ENCODE measurements at places on chromosomes 6 and 20.

DNA sequence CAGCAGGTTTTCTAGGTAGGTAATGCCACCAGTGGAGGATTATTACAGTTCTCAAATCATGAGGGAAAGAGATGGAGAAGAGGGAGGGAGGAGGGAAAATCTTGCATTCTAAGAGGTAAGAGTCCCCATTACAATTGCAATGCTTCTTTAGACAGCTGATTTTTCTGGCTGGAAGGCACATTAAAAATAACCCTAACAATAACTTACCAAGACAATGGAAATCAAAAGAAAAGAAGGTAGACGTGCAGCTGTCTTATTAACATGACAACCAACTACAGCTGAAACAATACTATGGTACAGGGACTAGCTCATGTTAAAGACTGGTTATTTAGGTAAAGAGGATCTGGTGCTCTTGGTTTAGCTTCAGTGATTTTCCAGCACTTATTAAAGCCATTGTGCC, 24.6 kb downstream of the MCUR1 start:
- DNase-seq = no peak

DNA sequence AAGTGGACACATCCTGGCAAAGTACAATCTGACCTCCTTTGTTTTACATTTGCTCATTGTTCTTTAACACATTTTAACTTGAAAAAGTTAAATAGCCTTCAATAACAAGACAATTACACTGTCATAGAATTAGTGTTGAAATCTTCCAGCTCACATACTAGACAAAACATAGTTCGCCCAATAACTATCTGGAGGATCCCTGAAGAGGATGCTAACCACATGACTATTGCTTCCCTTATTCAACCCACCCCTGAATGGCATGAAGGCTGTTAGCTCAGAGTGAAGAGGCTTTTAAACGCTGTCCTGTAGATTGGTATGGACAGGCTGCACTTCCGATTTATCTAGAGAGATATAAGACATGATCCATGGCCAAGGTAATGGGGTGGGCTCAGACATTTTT, 15.0 kb upstream of the DSE start:
- DNase-seq = no peak

DNA sequence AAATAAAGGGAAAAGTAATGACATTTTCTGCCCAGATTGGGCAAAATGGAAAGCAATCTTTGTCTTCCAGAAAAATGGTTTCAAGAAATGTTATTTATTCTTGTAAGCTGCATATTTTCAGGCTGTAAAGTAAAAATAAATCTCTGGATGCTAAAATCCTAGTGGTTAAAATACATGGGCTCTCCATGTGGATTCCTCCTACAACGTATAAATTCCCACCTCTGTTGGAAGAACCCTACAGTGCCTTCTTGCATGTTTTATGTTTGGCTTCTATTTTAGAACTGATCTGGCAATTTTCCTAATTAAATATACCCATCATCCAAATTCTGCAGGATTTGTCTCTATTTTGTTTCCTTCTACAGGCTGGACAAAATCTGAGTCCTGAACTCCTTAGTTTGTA, 528.9 kb downstream of the COL12A1 start:
- DNase-seq = no peak

DNA sequence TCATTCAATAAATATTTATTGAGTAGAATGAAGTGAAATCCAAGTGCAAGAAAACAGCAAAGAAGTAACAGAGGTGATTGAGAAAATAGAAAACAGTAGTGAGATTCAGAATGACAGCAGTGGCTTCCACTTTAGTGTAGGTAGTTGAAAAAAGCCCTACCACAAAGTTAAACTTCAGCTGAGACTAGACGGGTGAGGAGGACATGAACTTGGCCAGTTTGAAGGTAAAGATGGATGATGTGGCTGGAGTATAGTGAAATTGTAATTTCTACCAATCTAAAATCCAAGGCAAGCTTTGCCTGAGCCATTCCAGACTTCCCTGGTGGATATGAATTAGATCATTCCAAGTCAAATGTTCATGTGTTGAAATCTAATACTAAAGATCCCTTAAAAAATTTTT, 32.6 kb upstream of the AHI1 start:
- no peak for DNase-seq

DNA sequence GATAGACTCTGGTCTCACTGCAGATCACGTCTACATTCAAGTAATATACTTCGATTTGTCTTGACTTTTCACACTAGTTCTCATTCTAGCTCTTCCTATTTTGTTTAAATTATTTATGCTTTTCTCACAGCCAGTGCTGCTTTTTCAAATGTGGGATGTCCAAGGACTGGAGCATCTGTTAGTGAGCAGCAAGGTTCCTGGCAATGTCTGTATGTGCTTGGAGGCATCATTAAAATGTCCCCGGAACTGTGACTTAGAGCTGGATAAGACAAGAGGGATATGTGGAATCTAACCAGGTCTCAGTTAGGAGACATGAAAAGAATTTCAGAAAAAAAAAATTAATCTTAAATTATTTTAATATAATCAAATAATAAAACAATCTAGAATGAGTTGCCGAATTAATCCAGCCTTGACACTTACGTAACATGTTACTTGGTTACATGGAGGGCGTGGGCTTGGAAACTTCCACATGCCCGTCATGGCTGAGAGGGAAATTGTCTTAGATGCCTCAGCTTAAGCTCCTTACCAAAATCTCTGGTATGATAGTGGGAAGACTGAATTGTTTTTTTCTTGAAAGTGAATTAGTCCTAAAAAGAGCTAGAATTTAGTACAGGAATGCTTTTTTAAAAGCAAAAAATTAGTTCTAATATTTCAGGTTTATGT, 21.4 kb upstream of the CARMIL1 start:
- no peak for DNase-seq

- DNase-seq = peak; percentile 89
These were observed 365.4 kb downstream of the PHF3 start for GRCh38 chr6:64000818-64001491.

GRCh38 chr6:157479464-157480303, 98.7 kb downstream of the ZDHHC14 start:
- DNase-seq = no peak

DNA sequence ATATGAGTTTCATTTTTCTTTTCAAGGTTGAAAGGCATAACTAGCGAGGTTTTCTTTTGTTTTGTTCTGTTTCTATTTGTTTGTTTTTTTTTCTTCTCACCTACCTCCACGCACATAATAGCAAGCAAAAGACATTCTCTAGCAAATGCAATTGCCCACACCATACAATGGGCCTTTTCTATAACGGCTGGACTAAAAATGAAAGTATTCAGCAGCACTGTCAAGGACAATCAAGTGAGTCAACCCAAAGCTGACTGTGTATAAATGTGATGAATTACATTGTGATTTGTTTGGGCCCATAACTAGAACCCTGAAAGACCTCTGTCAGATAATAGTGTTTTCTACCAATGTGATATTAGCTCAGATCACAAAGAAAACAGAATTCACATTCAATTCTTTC, 496.7 kb downstream of the RNF144B start:
- DNase-seq = no peak

DNA sequence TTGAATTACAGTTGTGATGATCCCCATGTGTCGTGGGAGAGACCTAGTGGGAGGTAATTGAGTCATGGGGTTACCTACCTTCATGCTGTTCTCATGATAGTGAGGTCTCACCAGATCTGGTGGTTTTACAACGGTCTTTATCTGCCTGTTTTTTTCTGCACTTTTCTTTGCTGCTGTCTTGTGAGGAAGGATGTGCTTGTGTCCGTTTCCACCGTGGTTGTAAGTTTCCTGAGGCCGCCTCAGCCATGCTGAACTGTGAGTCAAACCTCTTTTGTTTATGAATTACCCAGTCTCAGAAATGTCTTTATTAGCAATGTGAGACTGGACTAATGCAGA, 6.5 kb upstream of the RANBP9 start:
- no peak for DNase-seq

DNA sequence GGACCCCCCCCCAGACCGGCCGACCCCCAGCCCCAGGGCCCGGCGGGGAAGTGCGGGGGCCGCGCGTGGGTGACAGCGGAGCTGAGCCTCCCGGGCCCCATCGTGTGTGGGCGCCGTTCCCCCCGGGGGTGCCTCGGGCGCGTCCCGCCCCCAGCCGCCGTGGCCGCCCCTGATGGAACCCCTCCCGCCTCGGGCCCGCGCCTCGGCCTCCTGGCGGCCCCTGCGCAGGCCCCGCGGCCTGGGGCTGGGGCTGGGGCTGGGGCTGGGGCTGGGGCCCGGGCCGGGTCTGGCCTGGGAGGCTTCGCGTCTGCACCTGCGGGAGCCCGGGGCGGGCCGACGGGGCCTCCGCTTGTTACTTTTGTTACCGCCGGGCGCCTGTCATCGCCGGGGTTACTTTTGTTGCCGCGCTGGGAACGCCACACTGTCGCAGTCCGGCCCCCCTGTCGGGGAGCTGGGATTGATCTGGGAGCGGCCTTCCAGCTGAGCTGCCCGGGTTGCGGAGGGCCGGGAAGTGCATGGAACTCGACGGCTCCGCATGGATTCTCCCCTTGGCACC, 598 bp downstream of the OGFR start:
- DNase-seq = no peak

- DNase-seq = peak; percentile 86
These were observed 207.0 kb downstream of the SLC24A3 start for GRCh38 chr20:19419396-19419795.

Data from NCI-H524 (cell line).